Naive thymus-derived CD4-positive, alpha-beta T cell (primary cell): ENCODE measurements at places on chromosomes 4 and X. TPM values are rescaled to one million over a fixed set of nuclear protein-coding genes. Genes with fewer than 3 reads are reported as not detected.

HSFX1 gene
- total RNA-seq: 1.2 and 1.6 TPM in 2 replicates

PPP1R2C gene
- total RNA-seq: not detected

DNA sequence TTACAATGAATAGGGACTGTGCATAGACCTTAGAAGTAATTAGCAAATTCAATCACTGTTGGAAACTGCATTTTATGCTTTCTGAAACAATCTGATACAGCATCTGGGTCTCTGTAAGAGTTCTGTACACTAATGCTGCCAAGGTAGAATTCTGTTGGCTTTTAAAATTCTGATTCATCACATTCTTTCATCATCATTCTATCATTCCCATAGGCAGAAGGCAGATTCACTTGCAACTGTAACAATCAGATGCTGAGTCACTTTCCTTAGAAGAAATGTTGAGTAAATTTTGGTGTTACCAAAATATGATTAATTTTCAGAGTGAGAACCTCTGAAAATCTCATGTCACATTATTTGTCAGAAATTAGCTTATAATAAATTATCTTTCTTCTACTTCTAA is 267.2 kb downstream of the MAPK10 start:
- DNase-seq: no peak

- no peak for DNase-seq
These were observed 13.0 kb downstream of the CACNA1F start for GRCh38 chrX:49220100-49220499.

- no peak for DNase-seq
These were observed 51.4 kb downstream of the ENOX2 start for GRCh38 chrX:130851569-130851968.

DNA sequence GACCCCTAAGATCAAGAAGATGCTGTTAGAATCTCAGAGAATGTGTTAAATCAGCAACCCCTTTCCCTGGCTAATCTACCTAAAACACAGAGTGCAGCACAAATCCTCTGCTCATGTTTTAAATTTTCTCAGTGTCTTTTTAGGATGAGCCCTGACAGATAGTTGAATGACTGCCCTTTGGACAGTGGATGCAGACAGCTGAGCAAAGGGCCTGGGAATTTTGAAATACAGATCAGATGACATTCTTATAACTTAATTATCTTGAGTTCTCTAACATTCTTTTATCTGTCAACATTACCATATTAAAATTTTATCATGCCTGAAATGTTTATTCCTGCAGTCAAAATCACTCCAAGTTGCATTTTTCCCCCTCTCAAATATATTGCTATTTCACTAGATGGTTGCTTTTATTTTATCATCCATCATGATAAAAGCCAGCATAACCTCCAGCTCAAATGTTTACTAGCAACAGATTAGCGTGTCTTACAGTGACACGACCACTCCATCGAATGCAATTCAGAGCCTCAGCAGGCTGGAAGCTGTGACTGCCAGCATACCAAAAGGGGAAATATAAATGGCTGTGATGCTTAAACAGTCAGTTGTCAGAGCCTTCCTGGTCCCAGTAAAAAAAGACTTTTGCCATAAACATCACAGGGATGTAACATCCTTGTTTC is 22.8 kb upstream of the ARHGAP24 start:
- DNase-seq: no peak

GRCh38 chr4:140136509-140136908 is 17.5 kb downstream of the MAML3 start:
- no peak for DNase-seq

DNA sequence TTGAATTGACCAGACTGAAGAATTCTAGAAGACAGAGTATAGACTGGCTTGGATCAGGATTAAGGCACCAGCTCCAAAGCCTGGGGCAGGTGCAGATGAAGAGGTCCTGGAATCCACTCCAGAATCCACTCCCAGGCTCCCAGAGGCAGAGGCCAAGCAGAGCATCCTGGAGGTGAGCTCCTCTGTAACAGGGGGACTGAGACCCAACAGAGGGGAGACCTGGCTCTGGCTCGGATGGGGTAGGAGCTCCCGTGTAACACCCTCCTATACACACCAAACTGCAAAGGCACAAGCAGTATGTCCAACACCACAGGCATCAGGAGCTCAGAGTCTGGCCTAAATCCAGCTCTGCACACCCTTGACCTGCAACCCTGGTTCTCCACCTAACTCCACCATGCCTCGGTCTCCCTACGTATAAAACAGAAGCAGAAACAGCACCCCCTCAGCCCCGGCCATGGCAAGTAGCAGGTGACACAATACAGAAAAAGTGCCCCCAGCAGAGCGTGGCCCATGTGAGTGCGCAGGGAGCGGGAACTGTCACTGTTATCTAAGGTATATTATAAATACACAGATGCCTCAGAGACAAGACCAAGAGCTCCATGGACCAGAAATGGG is 14.9 kb downstream of the RNF212 start:
- no peak for DNase-seq

DNA sequence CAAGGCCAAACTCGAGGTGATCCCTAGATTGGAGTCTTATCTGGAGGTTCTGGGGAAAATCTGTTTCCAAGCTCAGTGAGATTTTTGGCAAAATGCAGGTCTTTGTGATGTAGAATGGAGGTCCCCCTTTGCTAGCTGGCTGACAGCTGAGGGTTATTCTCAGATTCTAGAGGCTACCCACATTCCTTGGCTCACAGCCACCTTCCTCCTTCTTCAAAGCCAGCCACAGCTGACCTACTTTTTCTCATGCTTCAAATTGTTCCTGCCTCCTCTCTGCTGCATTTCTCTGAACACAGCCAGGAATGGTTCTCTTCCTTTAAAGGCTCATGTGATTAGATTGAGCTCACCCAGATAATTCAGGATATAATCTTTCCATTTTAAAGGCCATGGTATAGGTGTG is 86.9 kb downstream of the VCX3A start:
- DNase-seq: no peak

DNA sequence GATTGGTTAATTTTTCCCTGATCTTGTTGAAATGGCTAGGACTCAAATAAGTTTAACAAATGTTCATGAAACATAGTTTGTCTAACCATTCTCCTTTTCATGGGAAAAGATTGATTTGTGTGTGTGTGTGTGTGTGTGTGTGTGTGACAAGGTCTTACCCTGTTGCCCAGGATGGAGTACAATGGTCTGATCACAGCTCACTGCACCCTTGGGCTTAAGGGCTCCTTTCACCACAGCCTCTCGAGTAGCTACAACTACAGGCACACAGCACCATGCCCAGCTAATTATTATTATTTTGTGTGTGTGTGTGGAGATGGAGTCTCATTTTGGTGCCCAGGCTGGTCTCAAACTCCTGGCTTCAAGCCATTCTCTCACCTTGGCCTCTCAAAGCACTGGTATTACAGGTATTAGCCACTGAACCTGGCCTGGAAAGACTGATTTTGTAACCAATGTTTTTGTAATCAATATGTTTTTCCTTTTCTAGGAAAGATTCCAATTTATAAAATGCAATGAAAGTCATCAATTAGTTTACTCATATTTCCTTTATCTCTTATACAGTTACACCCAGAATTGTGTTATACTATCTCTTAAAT is 139.3 kb downstream of the CPE start:
- DNase-seq: no peak

DNA sequence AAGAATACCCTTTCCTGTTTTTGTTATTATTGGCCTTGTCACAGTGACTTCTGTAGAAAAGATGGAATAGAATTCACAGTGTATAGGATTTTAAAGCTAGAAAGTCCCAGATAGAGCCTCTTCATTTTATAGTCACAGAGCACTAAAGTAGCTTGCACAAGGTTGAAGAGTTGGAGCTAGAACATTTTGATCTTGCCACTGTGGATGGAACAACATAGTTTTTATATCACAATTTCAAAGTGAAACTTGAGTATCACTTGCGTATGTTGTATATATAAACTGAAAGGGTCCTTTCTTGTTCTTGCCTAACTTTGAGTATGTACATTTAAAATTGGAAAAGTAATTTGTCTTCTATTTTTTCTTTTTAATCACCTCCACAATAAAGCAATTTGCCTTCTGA is 2.7 kb downstream of the USO1 start:
- no peak for DNase-seq

DNA sequence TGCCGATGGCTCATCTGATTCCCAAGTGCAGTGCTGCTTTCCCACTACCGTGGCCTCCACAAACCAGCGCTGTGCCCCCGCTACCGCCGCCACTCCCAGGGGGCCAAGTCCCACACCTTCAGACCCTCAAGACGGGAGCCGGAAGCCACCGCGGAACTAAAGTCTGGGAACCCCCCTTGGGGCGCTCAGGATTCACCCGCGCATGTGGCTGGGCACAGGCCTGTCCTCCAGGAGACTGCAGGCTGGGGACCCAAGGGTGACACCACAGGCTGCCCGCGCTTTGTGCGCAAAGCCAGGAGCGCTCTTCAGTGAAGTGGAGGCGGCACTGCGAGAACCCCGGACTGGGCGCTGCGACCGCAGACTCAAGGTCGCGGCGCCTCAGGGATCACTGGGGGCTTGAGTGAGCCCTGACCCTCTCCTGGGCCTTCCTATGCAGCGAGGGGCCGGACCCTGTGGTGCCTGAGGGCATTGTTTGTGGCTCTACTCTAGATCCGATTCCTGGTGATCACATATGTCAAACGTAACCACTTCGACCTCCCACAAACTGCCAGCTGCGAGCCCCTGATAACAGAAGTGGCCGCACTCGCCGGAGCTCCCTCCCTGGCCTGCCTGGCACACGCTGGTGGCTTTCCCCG is 20.4 kb upstream of the TBC1D14 start:
- DNase-seq: no peak

DNA sequence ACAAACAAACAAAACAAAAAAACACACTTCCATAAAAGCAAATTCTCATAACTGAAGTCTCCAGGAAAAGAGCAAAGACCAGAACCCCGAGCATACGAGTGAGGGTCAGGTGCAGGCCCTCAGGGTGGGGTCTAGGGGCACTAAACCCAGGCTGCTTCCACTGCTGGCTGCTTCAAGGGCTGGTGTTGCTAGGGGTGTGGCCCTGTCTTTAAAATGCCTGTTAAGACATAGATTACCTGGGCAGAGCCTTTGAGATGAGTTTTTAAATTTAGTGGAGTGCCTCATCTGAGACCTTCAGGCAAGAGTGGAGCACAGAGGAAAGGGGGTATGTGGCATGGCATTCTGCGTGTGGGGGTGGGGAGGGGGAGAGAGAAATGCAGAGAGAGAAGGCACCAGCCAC is 87.0 kb downstream of the FHDC1 start:
- DNase-seq: no peak

GRCh38 chr4:48112017-48112667 is 21.9 kb downstream of the TXK start:
- DNase-seq: no peak
